ENCODE measurements at places on chromosomes 7 and 10.

DNA sequence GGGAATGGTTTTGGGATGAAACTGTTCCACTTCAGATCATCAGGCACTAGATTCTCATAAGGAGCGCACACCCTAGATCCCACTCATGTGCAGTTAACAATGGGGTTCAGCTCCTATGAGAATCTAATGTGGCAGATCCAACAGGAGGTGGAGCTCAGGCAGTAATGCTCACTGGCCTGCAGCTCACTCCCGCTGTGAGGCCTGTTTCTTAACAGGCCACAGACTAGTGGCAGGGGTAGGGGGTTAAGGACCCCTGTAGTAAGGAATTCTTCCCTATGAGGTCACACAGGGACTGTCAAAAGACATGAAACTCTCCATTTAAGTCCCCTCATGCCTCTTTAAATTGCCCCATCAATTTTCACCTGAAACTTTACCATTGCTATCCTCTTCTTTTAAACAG, 8.0 kb downstream of the HGF start:
- no peak for DNase-seq

GRCh38 chr10:114343623-114344505, 60.4 kb downstream of the AFAP1L2 start:
- no peak for DNase-seq

DNA sequence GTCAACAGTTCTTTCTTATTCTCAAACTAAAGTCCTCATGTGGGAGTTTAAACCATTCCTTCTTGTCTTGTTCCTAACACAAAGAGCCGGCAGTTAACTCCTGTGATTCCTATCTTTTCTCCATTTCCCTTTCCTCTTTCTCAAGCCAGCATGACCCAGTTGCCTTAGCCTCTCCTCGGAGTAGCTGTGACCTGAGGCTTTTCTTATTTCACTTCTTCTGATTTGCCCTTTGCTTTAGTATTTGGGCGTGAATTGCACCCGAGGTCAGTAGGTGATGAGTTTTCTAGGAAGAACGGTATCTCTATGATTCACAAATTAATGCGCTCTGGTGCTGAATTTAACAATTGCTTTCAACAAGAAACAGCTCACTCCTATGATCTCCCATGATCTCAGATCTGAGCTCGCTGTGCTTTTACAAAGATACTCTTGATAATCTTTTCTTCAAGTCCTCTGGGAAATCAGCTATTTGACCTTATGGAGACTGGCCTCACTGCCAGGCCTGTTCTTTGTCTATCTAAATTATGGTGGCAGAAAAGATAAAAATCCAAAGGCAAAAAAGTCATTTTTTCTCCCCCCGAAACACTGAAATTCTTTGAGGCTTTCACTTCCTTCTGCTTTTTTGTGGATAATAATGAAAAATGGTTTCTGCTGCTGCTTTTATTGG, 184.6 kb downstream of the JCAD start:
- no peak for DNase-seq

- DNase-seq: no peak
Observed at GRCh38 chr7:140389445-140389844, 8.9 kb downstream of the SLC37A3 start.

GRCh38 chr7:138961159-138961558, 20.0 kb downstream of the KIAA1549 start:
- DNase-seq: no peak

DNA sequence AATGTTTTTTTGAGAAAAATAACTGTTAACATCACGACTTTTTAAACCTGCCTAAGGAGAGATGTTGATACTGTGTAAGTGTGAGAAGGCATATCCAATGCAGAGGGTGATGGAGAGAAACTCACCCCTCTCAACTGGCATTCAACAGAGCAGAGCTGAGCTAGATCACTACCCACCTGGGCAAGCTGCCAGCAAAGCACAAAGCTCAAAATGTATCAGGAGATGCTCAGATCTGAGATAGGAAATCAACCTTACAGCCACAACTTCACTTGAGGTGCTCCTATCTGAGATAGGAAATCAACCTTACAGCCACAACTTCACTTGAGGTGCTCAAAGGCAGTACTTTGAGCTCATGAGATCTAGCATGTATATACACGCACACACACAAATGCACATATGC, 151.5 kb upstream of the PDE1C start:
- no peak for DNase-seq

DNA sequence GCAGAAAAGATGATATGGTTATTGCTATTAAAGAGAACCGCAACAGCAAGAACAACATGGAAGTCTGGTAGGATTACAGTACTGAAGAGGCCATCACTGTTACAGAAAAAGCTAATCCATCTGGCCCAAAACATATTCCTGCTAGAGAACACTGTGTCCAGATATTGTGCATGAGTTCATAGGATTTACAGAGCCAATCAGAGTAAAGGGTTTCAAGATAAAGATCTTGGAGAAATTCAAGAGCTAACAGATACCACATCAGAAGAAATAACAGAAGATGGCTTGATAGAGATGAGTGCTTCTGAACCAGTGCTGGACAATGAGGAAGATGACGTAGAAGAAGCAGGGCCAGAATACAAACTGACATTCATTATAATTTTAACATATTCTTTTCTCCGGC, 58.7 kb downstream of the MINDY3 start:
- no peak for DNase-seq

- DNase-seq: no peak
Observed at GRCh38 chr10:116270771-116271592, 2.0 kb downstream of the GFRA1 start.
